ENCODE measurements at places on chromosomes 3 and 15. TPM values are rescaled to one million over a fixed set of nuclear protein-coding genes. Genes with fewer than 3 reads are reported as not detected.

The ZNF80 gene
- not detected for total RNA-seq

The COL8A1 gene
- 9.4 TPM for total RNA-seq

The MEGF11 gene
- not detected for total RNA-seq

The NLGN1 gene
- total RNA-seq = 7.8 TPM

The CLDN18 gene
- total RNA-seq = not detected

The CCR8 gene
- not detected for total RNA-seq

The CA12 gene
- 0.27 TPM for total RNA-seq

The RPL39L gene
- 3.1 TPM for total RNA-seq

The COL6A6 gene
- 1.7 TPM for total RNA-seq

The CERS3 gene
- not detected for total RNA-seq

The CD200 gene
- total RNA-seq = 0.91 TPM

The CELF6 gene
- 1.3 TPM for total RNA-seq

The GOLGA8T gene
- total RNA-seq = not detected

The SAMMSON gene
- total RNA-seq = not detected

The GOLGA6C gene
- not detected for total RNA-seq

The ALS2CL gene
- total RNA-seq = 37.0 TPM

GRCh38 chr3:58588030-58588614 lies 10.9 kb upstream of the FAM107A start:
- DNase-seq = no peak

DNA sequence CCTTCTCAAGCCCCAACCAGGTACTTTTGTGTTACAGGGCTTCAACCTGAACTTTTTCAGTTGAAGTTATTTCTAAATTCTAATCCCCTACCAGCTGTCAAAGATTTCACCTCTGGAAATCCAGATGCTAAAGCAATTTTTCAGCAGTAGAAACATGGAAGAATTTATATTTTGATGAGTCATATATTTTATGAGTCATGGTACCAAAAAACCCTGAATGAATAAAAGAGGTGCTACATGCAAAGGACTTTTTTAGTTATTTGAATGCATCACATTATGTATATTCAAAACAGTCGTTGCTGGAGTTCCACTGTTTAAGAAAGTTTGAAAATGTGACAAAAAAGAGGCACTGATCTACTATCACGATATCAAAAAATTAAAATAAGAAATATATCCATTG lies 96.0 kb upstream of the ZNF385D start:
- DNase-seq = no peak

GRCh38 chr3:102195198-102195948 lies 239.4 kb upstream of the ZPLD1 start:
- DNase-seq = no peak

DNA sequence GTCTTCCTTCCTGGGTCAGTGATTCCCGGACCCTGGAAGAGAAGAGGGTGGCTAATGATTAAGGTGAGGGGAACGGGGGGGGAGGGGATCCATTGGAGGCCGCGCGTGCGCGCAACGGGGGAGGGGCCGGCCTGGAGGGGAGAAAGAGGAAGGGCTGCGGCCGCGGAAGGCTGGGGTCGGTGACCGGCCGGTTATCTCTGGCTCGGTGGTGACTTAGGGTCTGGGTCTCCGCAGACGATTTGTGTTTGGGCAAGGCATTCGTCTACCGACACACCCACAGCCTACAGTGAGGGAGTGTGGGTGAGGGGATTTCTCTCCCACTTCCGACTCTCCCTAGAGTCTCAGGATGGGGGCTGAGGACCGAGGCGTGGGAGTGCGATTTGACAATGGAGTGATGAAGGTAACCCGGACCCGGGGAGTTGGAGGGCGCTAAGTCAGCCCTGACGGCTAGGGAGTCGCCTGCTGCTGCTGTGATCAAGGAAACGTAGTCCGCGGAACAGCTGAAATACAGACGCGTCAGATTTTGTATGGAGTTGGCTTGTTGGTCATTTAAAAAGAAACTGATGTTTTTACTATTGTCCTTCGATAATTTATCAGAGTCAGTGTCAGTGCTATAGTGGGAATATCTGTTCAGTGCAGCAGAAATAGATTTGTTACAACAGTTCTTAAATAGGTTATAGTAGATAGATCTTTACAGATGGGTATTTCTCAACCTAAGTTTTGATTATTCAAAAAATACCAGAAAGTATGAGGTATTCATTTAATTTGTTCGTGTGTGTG lies 733 bp downstream of the RNF111 start:
- DNase-seq = peak; percentile 86

DNA sequence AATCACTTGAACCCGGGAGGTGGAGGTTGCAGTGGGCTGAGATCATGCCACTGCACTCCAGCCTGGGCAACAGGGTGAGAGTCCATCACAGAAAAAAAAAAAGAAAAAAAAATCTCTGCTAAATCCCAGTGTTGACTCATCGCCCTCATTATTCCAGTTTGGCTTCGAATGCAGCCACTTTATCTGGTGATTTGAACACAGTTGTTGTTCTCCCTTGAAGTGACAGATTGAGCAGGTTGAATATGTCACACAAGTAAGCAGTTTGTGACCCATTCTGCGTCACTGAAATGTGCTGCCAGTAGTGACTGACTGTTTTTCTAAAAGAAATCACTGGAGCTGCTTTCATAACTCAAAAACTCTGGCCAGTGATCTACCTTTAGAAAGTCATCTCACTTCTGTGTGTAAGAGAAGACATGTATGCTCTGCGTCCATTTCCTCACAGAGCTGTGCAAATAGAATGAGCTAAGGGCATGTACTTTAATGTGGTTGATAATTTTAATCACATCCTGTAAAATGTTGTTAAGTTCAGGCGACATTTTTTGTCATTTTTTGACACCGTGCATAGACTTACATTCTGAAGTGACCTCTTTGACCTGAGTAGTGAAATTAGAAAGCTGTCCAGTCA lies 12.5 kb downstream of the DOCK3 start:
- DNase-seq = no peak

- DNase-seq = no peak
Observed at GRCh38 chr15:39347453-39347852, 233.4 kb upstream of the THBS1 start.

- no peak for DNase-seq
Observed at GRCh38 chr3:152308475-152308844, 39.7 kb downstream of the MBNL1 start.

DNA sequence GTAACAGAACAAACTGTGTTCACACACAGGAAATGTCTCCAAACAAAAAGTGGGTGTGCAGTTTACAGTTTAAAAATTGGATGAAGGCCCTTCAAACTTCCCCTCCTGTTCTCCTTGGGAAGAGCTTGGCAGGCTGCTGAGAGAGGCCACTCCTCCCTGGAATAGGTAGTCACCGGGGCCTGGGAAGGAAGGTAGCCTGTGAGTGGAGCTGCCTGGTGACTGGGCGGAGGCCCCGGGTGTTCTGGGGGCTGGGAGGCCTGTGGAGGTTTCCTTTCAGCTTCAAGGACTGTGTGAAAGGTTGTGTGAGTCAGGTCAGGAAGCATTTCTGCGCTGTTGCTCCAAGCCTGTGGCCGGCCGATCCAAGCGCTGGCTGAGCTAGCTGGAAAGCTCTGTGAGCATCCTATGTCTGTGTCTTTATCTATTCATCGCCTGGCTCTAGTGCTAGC lies 14.1 kb downstream of the SLCO3A1 start:
- peak; percentile 78 for DNase-seq

- no peak for DNase-seq
Observed at GRCh38 chr3:188631291-188632010, 477.5 kb downstream of the LPP start.

- peak; percentile 57 for DNase-seq
Observed at GRCh38 chr15:80242802-80243201, 9.2 kb downstream of the CTXND1 start.

- DNase-seq = no peak
Observed at GRCh38 chr15:45448066-45448915, 69.9 kb upstream of the GATM start.

DNA sequence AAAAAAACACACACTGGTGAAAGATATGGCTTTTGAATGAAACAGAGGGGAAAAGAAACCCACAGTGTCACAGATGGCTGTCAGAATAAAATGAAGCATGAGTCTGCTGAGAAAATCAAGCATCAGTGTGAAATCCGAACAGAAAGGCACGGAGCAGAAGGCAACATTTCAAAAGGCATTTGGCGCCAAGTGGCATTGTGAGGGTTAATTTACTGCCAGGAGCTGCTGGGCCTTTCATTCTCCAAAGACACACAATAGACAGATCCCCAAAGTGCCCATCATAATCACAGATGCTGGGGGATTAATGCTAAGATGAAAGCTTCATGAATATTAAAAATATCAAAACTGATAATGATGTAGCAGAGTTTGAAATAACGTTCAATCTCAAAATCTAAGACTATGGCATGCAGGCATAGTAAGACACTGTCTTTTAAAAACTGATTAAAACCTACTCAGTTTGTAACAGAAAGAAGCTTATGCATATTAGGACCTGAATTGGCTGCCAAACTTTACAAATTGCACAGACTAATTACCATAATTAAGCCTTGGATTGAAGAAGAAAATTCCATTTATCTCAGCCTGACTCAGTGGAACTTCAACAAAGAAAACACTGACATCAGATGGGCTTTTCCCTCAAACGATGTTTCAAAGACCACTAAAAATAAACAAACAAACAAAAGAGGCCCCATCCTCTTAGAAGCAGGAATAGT lies 589.2 kb downstream of the ROBO1 start:
- no peak for DNase-seq

- no peak for DNase-seq
Observed at GRCh38 chr3:122080207-122080587, 25.0 kb downstream of the CD86 start.

DNA sequence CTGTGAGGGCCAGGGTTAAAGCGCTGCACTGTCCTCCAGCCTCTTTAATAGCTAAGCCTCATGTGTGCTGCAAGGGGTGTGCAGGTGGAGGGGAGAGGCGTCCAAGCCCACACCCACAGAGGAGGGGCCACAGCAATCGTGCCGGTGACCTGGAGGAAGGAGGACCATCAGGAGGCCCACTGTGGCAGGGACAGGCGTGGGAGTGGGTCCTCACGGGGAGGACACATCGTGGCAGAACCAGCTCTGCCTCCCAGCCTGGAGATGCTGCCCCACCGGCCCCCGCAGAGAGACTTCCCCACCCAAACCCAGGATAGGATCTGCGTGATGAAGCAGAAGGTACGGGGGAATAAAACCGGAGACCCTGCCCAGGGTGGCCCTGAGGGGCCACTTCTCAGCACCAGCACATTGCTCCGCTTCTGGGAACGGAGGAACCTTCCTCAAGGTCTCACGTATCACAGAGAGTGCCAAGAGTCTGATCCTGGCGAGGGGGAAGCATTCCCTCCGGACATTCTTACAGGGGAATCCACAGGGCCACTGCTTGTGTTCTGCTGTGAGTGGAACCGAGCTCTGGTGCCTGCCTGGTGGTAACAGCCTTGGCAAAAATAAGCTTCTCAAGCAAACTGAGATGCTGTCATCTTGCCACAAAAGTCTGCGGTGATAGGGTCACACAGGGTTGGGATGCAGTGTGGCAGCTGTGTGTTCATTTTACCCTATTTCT lies 199.8 kb downstream of the XXYLT1 start:
- no peak for DNase-seq

Data from Right ventricle myocardium superior (tissue), 1 donor.